ENCODE measurements at places on chromosomes 16 and 17.

DNA sequence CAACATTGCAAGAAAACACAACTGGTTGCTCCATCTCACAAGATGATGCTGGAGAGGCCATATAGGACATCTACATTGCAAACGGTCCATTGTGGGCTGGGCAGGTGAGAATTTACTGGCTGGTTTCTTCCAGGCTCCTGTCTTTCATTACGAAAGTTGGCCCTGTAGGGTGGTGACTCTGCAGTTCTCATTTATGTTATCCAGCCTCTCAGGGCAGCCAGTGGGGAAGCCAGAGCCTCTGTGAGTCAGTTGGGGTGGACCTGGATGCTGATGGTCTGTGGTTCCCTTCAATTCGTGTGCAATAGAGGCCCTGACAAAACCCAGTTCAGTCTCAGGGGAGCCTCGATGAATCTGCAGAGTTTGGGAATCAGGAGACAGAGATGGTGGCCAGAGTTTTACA, 341.0 kb upstream of the CCL2 start:
- DNase-seq = no peak

DNA sequence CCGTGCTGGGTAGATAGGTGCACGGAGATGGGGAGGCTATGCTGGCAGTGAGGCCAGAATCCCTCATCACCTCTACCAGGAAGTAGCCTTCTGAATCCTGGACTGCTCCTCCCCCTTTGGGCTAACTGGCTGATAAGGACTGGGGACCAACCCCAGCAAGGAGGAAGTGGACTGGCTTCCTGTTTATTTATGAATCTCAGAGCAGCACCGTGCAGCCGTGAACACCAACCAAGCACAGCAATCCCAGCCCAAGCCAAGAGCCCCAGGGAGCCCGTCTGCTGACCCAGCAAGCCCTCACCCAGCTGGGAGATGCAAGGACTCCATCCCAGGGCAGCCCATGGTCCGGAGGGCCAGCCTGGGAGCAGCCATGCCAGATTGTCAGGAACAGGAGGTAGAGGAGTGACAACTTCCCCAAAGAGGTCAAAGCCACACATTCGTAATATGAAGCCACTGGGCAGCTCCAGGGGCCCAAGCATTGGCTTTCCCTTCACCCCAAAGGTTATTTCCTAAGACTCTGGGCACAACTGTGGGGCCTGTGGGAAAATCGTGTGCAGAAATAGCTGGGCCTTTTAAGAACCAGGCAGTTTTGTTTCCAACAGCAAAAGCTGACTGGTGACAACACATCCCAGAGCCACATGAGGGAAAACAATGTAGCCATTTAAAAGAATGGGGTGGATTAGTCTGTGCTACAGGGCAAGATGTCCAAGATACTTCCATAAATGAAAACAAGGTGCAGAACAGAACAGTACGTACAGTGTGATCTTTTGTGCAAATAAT, 23.9 kb downstream of the PHB1 start:
- no peak for DNase-seq

DNA sequence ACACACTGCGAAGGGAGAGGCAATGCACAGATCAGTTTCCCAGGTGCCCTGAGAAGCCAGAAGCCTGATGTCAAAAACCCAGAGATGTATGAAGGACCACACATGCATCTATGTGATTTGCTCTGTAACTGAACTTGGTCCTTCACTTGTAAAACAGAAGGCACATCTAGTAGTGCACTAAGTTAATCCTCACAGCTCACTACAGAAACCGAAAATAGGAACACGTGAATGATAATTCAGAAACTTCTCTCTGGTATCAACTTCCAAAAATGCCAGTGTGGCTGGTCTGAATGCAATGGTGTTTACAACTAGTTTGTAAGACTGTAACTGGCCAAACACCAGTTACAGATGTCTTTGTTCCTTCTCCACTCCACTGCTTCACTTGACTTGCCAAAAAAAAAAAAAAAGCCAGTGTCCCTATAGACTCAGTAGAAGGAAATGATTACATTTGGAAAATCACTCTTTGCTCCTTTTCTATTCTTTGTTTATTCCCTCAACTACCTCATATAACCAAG, 11.3 kb downstream of the ANKRD40 start:
- DNase-seq = no peak

DNA sequence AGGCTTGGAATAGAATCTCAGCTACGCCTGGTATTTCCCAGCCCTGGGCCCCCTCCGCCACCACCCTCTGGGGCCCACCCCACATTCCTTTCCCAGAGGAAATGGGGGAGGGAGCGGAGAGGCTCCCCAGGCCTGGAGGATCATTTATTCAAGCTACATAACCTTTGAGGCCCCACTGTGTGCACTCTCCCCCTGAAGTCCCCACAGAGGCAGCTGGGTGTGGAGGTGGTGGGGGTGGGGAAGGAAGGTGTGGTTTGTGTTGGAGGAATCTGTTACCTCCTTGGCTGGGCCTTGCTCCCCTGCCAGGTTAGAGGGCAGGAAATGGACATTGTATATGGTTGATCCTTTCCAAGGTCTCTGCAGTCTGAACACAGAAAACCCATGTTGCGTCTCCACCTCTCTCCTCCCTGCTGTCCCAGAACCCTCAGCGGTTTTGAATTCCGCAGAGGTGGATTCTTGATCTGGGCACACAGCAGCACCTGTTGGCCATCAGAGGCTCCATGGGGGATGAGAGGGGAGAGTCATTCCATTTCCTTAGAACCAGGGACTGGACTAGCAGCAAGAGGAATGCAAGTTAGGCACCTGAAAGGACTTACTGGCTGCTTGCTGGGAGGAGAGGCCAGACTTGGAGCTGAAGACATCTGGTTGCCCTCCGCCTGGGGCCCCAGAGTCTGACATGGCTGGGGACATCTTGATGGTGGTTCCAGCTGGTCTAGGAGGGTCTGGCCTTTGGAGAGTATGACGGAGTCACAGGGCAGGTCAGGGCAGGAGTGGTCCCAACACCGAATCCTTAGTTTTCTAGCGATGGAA, 23.0 kb downstream of the ARHGAP23 start:
- no peak for DNase-seq

DNA sequence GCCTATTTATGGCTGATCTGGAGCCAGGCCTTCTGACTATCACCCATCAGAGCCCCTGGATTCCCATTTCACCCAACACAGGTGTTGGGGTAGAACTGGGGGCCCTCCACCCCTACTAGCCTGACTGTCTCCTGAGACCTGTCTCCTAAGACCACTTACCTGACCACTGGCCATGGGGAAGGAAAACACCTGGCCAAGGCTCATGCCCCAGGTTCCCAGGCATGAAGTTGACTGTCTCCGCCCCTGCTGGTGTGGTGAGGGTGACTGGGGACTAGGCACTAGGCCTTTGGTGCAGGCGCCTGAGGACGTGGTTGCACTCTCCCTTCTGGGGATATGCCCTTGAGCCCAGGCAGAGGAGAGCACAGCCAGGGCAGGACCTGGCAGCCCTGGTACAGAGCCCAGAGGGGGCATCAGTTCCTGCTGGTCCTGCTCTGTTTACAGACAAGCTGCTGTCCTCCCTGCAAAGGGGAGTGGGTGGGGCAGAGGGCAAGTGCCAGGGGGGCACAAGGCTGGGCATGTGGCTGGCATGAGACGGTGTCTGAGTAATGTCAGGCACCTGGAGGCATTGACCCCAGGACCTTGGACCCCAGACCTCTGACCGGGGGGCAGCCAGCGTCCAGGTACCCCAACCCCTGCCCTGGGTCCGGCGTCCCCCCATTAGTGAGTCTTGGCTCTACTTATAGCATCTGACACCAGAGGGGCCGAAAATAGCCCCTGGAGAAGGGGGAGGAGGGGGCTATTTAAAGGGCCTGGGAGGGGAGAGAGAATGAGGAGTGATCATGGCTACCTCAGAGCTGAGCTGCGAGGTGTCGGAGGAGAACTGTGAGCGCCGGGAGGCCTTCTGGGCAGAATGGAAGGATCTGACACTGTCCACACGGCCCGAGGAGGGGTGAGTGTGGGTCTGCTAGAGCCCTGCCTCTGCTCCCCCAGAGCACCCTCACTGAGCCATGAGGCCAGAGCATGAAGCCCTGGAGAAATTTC, at the start of gene TCAP:
Gene TCAP (plus strand): TSS at position 769 of the 981 bp plus-strand sequence. CDS start 11 bp downstream, at position 780.
- DNase-seq = no peak

DNA sequence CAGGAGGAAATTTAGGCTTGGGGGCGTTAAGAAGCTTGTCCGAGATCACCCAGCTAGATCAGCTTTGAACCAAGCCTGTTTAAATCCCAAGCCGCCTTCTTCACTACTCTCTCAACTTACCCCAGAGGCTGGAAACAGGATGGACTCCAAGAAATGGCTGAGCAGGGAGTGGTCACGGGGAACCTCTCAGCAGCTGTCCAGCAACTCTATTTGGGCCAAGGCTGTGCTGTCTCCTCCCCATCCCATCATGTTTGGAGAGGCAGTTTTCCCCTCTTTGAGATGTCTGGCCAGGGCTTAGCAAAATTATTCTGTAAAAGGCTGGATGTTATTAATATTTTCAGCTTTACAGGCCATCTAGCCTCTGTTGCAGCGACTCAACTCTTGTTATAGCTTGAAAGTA, 305.7 kb downstream of the RBFOX1 start:
- no peak for DNase-seq

DNA sequence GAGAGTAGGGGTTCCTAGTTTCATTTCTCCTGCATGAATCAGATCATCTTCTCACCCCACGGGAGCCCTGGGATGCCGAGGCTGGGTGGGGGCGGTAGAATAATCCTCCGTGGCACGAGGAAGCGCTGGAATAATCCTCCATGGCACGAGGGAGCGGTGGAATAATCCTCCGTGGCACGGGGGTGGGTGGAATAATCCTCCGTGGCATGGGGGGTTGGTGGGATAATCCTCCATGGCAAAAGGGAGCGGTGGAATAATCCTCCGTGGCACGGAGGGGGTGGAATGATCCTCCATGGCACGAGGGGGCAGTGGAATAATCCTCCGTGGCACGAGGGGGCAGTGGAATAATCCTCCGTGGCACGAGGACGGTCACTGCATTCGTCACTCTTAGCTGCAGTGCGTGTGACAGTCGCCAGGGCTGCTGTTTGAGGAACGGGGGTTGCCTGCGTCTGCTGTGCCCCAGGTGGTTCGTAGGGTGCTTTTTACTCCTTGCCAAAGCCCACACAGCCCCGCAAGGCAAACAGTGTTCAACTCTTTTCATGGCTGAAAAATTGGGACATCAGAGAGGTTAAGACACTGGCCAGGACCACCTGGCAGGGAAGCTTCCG, 152.5 kb downstream of the BANP start:
- DNase-seq = no peak

GRCh38 chr17:71039391-71039790, 870.1 kb downstream of the KCNJ2 start:
- no peak for DNase-seq

GRCh38 chr16:47057630-47057993, 84.1 kb upstream of the DNAJA2 start:
- DNase-seq = no peak

DNA sequence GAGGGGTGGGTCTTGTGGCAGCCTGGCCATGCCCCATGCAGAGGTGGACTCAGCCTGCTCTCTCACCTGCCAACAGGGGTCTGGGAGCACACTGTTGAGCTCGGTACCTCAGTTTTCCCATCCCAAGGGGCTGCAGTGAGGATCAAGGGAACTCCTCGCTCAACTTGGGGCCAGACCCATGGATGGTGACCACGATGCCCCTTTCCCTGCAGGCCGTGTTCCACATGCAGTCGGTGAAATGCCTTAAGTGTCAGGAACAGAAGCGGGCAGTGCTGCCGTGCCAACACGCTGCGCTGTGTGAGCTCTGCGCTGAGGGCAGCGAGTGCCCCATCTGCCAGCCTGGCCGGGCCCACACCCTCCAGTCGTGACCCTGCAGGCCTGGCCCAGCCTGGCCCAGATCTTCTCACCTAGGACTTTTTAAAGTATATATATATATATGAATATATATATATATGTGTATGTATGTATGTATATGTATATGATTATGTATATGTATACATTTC, 20.1 kb downstream of the UNC13D start:
- no peak for DNase-seq

- no peak for DNase-seq
Observed at GRCh38 chr17:73090396-73091202, 1.9 kb downstream of the SLC39A11 start.

- no peak for DNase-seq
Observed at GRCh38 chr16:25841761-25842160, 150.0 kb downstream of the HS3ST4 start.

DNA sequence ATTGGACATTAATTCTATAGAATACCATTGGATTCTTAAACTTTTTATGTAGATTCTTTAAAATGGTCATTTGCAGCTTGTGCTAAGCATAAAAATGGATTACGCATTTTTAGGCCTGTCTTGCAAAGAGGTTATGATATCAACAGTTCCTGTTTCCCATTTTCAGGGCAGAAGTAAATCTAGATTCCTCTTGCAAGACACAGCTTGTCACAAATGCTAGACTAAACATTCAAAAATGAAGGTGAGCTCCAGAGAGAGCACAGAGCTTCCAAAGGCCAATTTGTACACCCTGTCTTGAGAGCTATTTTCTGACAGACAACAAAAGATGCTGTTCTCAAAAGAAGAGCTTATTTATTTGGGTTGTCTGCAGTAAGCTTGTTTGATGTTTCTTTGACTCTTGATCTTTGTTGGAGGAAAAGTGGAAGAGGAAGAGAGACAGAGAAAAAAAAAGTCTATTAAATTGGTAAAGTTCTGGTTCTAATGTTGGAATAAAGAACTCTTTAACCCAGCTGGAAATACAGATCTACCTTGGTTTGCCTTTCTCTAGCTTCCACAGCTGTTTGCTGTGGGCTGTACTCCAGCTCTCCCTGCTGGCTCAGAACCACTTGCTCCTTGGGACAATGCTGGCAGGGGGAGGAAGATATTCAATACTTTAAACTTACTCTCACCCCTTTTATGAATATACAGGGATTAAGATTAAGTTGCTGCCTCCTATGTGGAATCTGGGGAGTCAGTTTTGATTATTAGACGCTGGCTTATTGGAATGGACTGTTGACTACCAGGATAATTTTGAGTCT, 651.8 kb downstream of the CDH11 start:
- no peak for DNase-seq

- no peak for DNase-seq
Observed at GRCh38 chr16:88601313-88602036, 31.3 kb downstream of the ZC3H18 start.
